ENCODE measurements at places on chromosomes 1 and 21. TPM values are rescaled to one million over a fixed set of nuclear protein-coding genes. Genes with fewer than 3 reads are reported as not detected.

DNA sequence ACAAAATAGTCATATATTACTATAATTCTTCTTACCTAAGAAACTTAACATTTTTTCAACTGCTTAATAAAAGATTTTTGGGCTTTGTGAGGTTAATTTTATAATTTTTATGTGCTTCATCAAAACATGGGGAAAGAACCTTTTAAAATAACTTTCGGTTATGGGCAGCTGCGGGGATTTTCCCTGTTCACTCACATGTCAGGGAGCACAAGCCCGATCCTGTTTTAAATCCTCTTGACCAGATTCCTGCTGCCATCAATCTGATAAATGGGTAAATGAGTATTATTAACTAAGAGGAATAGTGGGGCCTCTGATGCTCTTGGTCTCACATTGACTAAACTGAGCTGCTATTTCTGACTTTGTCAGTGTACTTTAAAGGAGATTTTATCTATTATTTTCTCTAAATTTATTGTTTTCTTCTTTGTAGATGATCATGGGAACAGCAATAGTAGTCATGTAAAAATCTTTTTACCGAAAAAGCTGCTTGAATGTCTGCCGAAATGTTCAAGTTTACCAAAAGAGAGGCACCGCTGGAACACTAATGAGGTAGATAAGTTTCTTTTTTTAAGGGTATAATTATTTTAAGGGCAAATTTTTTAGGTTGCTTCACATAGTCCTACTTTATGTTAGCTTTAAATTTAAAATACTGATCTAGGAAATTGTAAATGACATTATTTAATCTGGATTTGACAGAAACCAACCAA, 39.6 kb downstream of the CAMTA1 start:
- DNase-seq: no peak

GRCh38 chr1:18161690-18162089, 54.1 kb downstream of the IGSF21 start:
- DNase-seq: no peak

GRCh38 chr1:221334062-221334461, 407.8 kb downstream of the DUSP10 start:
- no peak for DNase-seq

- DNase-seq: no peak
Measured at GRCh38 chr1:23444104-23444533, 19.6 kb upstream of the TCEA3 start.

DNA sequence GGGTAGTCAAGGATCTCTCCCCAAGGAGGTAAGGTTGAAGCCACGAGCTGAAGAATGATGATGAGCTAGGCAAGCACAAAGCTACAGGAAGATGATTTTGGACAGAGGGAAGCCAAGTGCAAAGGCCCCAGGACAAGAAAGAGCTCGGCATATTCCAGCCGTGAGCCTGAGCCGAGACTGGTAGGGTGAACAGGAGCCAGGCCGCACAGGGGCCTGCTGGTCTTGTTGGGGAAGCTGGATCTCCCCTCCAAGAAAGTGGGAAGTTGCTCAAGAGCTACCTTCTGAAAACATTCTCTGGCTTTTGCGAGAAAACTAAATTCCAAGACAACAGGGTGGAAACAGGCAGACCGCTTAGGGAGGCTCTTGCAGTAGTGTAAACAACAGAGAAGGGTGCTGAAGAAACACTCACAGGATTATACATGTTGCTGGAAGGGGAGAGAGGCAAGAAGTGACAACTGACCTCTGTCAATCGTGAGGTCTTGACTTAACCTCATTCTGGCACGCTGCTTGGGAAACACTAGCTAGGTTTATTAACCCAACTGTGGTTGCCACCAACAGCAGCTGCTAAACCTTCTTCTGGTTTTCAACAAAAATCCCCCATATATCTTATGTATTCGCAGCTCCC, 625.2 kb downstream of the SMYD3 start:
- DNase-seq: no peak

- DNase-seq: peak; percentile 19
Measured at GRCh38 chr21:44844256-44844655, 26.4 kb upstream of the SUMO3 start.

DNA sequence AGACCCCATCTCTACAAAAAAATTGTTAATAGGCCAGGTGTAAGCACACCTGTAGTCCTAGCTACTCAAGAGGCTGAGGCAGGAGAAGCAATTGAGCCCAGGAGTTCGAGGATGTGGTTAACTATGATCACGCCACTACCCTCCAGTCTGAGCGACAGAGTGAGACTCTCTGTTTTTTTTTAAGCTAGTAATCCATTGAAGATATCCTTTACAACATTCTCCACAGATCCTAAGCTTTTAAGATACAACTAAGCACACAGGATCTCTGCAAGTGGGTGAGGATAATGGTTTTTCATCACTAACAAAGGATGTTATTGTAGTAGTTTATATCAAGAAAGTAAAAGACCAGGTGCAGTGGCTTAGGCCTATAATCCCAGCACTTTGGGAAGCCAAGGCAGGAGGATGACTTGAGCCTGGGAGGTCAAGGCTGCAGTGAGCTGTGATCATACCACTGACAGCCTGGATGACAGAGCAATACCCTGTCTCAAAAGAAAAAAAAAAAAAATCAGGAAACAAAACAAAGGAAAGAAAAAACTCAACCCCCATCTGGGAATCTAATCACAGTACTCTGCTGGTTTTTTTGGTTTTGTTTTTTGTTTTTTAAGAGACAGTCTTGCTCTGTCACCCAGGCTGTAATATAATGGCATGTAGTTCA, 166.1 kb downstream of the RERE start:
- DNase-seq: no peak

DNA sequence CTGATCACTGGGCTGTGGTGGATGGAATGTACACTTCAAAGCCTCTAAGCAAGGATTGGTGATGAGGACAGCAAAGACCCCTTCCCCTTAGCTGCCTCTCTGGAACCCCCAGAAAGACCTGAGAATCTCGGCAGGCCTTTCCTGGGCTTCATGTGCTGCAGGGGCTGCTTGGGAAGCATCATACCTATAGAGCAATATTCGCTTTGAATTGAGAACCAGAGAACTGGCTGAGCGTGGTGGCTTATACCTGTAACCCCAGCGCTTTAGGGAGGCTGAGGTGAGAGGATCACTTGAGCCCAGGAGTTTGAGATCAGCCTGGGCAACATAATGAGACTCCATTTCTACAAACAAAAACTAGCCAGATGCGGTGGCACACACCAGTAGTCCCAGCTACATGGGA, 22.0 kb downstream of the CSF1 start:
- no peak for DNase-seq

- no peak for DNase-seq
Measured at GRCh38 chr1:1565340-1565739, 9.3 kb downstream of the SSU72 start.

DNA sequence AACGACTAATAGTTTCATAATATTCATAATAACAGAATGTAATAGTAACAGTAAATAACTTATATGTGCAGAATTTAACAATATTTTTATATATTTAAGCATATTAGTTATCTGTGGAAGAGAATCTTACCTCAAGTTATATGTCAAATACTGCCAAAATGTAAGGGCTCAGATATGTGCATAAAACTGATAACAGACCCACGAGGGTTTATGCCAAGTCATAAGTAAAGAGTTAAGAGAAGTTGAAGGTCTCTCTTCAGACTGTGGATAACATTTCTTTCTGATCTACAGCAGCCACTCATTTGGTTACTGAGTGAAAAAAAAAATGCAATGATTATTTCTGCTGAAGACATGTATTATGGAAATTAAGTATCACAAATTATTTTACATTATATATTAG, 1167.8 kb upstream of the NCAM2 start:
- DNase-seq: no peak

- no peak for DNase-seq
Measured at GRCh38 chr1:19057182-19057779, 100.8 kb upstream of the IFFO2 start.

DNA sequence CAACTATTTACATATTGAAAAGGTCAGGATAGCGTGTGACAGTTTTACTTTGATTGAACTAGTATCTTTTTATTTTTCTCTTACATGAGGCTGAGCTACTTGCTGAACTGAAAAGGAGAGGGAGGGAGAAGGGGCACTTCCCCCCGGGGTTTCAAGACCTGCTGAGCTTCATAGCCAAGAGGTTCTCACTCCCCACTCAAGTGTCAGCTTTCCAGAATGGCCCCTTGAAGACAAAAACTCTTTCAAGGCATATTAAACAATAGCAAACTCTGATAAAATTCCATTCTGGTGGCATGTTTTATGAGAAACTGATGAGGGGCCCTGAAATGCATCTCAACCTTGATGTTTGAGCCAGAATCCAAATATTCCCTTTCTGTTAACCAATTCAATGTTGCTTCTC, 143.0 kb downstream of the KAZN start:
- no peak for DNase-seq

DNA sequence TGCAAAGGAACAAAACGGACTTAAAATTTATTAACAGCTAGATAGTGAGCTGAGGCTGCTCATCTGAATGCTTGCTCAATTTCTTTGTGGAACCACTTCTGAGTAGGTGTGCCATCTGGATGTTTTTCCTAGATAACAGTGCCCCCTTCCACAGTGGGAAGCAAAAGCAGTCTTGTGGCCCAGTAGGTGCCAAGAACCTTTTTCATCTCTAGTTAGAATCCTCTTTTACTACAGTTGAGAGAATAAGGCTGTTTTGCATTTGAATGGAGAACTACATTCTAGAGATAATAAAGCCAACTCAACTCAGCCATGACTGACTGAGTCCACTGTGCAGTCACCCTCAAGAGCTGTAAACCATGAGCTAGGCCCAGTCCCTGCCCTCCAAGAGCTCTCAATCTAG, 13.3 kb downstream of the F3 start:
- DNase-seq: no peak

DNA sequence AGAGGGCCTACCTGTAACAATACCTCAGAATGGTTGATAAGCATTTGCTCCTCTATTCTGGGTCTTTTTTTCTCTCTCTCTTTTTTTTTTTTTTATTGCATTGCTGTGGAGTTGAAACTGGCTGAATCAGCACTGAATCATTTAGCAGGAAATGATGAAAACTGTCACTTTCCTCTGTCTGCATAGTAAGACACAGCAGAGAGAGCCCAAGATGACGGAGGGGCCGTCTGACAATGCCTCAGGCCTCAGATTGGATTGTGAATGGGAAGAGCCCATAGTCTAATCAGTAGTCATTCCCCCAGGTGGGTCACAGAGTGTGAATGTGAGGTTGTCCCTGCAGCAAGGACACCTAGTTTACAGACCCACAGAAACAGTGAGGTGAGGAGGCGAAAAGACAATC, 193.2 kb upstream of the PLXNA2 start:
- DNase-seq: no peak

DNA sequence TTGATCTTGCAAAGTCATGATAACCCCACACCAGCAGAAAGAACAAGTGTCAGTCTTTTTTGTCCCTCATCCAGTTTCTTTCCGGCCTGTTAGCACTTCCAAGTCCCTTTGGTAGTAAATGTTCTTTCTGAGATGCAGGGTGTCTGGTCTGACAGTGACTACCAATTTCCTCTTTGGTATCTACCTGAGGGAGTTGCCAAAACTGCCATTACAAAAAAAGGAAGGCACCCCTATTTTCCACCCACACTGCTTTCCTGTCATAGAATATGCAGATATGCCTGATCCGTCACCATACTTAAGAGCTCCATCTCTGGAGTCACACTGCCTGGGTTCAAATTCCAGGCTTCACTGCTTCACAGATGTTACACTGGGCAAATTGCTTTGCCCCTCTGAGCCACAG, 72.4 kb downstream of the ZNF281 start:
- no peak for DNase-seq

GRCh38 chr1:21623410-21623961, 45.7 kb downstream of the RAP1GAP start:
- DNase-seq: peak; percentile 98

GRCh38 chr1:75796376-75797272, at the start of gene MSH4:
Gene MSH4 (plus strand): TSS chr1:75796882. CDS start chr1:75796986, 104 bp downstream.
- DNase-seq: peak; percentile 28

DNA sequence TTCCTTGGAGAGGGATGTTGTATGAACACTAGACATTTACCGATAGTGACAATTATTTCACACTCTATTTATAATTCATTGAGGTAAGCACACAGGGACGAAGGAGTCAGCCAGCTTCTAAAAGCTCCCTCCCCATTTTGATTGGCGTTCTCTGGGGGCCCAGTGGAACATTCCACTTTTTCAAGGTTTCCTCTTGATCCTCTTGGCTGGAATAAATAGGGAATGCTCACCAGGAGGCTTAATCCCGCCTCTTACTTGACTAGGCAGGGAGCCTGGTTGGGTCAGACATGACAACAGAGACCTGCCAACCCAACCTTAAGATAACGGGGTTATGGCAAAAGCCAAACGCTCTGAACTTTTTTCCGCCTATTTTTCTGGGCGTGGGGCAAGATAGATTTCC, 974 bp downstream of the ACTN2 start:
- no peak for DNase-seq

Gene TRIM46
- total RNA-seq: 0.19 TPM

Gene KCNA2
- 0.66 TPM for total RNA-seq

Gene CSF3R
- total RNA-seq: 0.47 TPM

Gene VSIG8
- total RNA-seq: not detected

Gene ELF3
- 99.3 TPM for total RNA-seq

Gene BTBD19
- total RNA-seq: 2.5 TPM

Gene NUP133
- total RNA-seq: 18.7 TPM

Gene SERPINC1
- total RNA-seq: not detected

Gene GSTM5
- total RNA-seq: 0.88 TPM

Gene SETSIP
- not detected for total RNA-seq

Data from pancreas (tissue), 10 donors.